ENCODE measurements at places on chromosomes 12 and 14. TPM values are rescaled to one million over a fixed set of nuclear protein-coding genes. Genes with fewer than 3 reads are reported as not detected.

DNA sequence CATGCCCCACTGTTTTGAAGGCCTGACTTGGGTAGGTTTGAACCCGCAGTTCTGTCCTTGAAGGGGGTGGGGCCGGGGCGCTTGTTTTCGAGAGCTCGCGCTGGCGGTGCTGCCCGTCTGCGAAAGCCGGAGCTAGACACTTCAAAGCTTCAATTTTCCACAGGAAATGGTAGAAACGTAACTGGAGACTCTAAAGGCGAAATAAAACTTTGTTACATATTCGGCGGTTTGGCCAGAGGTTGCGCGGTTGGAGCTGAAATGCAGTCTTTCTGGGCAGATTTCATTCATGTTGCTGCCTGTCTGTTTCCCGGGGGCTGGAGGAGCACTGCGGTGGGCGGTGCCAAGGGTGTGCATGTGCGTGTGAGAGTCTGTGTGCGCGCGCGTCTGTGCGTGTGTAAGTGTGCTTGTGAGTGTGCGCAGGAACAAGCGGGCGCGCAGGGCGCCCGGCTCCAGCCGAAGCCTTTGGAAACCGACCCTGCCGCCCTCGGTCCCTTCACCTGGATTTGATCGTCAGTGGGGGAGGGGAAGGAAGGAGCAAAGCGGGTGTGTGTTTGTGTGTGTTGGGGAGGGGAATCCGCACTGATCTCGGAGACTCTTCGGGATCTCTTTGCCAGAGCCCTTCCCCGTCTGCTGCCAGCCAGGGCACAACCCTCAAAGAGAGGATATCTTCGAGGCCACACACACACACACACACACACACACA is 227.7 kb upstream of the CRY1 start:
- H3K4me3 ChIP-seq: peak overlapping the region; percentile 75
- no peak for DNase-seq
- H3K27me3 ChIP-seq: peaks cover 45% of the 10 kb centered on the region
- no peak overlapping the region for H3K27ac ChIP-seq
- H3K4me1 ChIP-seq: peaks cover 35% of the 10 kb centered on the region

GRCh38 chr14:104016873-104017650 is 68.4 kb upstream of the ASPG start:
- peaks cover 28% of the 10 kb centered on the region for H3K27me3 ChIP-seq
- H3K4me1 ChIP-seq: no peaks in the 10 kb centered on the region
- no peak for DNase-seq
- H3K4me3 ChIP-seq: no peak overlapping the region
- no peak overlapping the region for H3K27ac ChIP-seq

GRCh38 chr14:64844969-64845536 is 34.7 kb downstream of the SPTB start:
- peaks cover 24% of the 10 kb centered on the region for H3K27me3 ChIP-seq
- no peak for DNase-seq
- H3K4me1 ChIP-seq: peaks cover 8% of the 10 kb centered on the region

- no peaks in the 10 kb centered on the region for H3K36me3 ChIP-seq
- no peak overlapping the region for H3K4me3 ChIP-seq
- H3K27me3 ChIP-seq: no peaks in the 10 kb centered on the region
- DNase-seq: no peak
- H3K4me1 ChIP-seq: no peaks in the 10 kb centered on the region
- no peak overlapping the region for H3K27ac ChIP-seq
These were observed 173.9 kb downstream of the SLC15A4 start for GRCh38 chr12:128649902-128650301.

GRCh38 chr12:87518036-87518435 is 511.2 kb downstream of the C12orf50 start:
- DNase-seq: no peak
- H3K27ac ChIP-seq: no peak overlapping the region
- no peak overlapping the region for H3K4me3 ChIP-seq
- H3K4me1 ChIP-seq: no peaks in the 10 kb centered on the region

- H3K36me3 ChIP-seq: no peaks in the 10 kb centered on the region
- no peak overlapping the region for H3K4me3 ChIP-seq
- H3K27me3 ChIP-seq: peaks cover 72% of the 10 kb centered on the region
- H3K27ac ChIP-seq: no peak overlapping the region
- H3K4me1 ChIP-seq: peaks cover 11% of the 10 kb centered on the region
- no peak for DNase-seq
These were observed 50.1 kb upstream of the EIF5 start for GRCh38 chr14:103283916-103284315.

DNA sequence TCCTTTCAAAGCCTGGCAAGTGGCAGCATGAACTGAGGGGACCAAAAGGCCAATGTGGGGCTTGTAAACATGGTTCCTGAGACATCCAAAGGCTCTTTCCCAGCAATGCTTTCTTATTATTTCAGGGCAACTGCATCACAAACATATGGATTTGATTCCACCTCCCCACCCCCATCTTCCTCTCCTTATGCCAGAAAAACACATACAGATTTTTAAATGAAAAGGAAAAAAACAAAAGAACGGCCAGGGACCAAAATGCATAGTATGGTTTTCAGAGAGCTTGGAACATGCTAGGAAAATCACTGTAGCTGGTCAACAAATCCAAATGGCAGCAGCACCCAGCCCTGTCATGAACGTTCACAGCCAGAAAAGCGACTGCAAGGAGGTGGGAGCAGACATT is 167.6 kb downstream of the ANO2 start:
- H3K36me3 ChIP-seq: no peaks in the 10 kb centered on the region
- DNase-seq: no peak
- no peak overlapping the region for H3K4me3 ChIP-seq
- no peaks in the 10 kb centered on the region for H3K4me1 ChIP-seq
- no peaks in the 10 kb centered on the region for H3K27me3 ChIP-seq
- H3K27ac ChIP-seq: no peak overlapping the region

DNA sequence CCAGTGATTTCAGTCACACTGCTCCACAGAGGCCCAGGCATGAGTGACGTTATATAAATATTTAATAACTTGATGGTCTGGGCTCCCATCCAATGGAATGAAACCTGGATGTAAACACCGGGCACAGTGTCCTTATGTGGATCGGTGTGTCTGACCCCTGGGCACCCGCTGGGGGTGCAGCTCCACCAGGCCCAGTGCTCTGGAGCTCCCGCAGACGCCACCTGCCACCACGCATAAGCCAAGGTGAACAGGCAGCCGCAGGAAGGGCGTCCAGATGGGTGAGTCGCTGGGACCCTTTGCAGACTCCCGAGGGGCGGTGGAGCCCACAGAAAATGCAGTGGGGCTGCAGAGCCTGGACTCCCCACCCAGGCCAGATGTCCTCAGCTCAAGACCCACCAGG is 121.6 kb downstream of the SCARB1 start:
- no peak for DNase-seq
- peaks cover 11% of the 10 kb centered on the region for H3K4me1 ChIP-seq

- no peak for DNase-seq
- H3K27me3 ChIP-seq: no peaks in the 10 kb centered on the region
- peaks cover 57% of the 10 kb centered on the region for H3K36me3 ChIP-seq
These were observed 123.0 kb downstream of the ARID2 start for GRCh38 chr12:45852508-45852907.

DNA sequence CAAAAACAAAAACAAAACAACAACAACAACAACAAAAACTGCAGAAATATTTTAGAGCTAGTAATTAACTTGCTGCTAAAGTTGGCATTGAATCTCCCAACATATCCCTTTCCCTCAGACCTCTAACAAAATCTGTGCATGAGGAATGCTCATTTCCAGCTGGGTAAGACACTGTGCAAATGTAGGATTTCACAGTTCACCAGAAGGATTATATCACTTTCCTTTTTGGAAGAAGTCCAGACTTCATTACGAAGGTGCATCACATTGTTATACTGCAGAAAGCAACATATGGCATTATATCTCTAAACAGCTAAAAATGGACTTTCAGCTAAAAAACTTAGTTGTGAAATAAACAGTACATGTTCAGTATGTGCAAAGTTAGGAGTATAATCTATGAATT is 341.8 kb downstream of the FSCB start:
- no peak for DNase-seq
- H3K27me3 ChIP-seq: no peaks in the 10 kb centered on the region
- no peaks in the 10 kb centered on the region for H3K36me3 ChIP-seq

The KRT72 gene
- not detected for total RNA-seq

The TAS2R19 gene
- total RNA-seq: 2.9 TPM

DNA sequence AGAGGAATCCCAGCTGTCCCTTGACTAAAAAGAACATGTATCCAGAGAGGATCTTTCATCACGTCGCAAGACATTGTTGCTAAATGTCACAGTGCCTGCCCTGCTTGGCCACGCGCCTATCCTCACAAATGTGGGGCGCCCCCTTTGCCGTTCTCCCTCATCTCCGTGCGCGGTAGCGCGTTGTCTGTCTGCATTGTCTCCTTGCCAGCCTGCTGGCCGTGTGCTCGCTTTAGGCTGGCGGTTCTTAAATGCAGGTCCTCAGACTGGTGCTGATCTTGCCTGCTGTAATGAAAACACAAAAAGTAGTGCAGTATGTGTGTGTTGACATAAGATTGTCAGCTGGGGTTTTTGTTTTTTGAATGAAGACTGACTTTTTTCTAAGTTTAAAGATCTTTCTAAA is 198.2 kb upstream of the RGS6 start:
- H3K27me3 ChIP-seq: no peaks in the 10 kb centered on the region
- no peak for DNase-seq
- H3K36me3 ChIP-seq: peaks cover 97% of the 10 kb centered on the region
- H3K4me3 ChIP-seq: no peak overlapping the region

The SERPINA1 gene
- total RNA-seq: 0.31 TPM
